Immature natural killer cell (primary cell): ENCODE measurements at places on chromosomes 11 and 22. TPM values are rescaled to one million over a fixed set of nuclear protein-coding genes. Genes with fewer than 3 reads are reported as not detected.
A peak's percentile ranks its signal among the peaks of the same experiment; 100 is the strongest.

DNA sequence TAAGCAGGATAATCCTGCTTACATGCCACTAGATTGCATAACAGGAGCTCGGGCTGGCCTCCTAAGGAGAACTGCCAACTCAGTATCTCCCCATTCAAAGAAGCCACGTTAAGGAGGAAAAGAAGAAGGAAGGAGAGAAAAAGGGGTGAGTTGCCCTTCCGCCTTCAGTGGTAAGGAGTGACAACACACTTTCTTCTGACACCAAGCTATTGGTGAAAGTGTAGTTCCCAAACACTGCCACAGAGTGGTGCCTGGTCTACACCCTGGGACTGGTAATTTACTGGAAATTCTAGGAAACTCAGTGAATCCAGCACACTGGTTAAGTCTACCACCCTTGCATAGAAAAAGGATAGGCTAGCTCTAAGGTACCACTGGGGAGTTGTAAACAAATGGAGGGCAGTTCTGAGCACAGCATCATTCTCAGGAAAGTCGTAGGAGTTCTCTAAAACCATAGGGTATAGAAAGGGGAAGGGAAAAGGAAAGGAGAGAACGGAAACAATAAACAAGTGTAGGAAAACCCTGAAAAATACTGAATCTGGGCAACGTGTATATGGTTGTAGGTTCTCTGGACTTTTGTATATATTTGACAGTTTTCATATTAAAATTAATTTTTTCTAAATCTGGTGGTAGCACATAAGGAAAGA is 58.2 kb downstream of the RRAS2 start:
- peak; percentile 69 for DNase-seq

- DNase-seq = peak; percentile 64
Observed at GRCh38 chr22:22818861-22819855, 68.5 kb upstream of the IGLL5 start.

- peak; percentile 28 for DNase-seq
Observed at GRCh38 chr11:46099963-46100316, 21.3 kb downstream of the PHF21A start.

DNA sequence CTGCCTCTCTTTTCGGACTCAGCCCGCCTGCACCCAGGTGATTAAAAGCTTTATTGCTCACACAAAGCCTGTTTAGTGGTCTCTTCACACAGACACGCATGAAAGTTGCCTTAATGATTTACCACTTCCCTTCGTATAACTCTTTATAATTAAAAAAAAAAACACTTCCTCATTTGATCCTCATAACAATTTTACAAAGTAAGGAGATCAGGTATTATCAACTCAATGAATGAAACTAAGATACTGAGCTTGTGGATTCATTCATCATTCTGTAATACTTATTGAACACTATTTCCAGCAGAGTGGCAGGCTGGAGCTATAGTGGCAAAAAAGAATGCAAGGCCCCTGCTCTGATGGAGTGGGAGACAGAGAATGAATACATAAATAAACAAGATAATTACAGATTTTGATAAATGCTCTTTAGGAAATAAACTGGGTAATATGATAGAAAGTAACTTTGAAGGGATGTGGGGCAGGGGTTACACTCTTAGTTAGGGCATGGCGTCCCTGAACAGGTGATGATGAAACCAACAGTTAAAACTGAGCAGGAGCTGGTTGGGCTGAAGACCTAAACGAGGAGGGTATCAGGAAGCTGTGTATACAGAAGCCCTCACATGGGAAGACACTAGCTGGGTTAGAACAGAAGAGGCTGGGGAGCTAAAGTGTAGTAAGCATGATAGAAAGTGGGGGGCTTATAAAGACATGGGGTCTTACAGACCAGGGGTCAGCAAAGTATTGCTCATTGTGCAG is 5.4 kb upstream of the CRTAM start:
- DNase-seq = no peak

- no peak for DNase-seq
Observed at GRCh38 chr11:64492561-64492960, 98.5 kb upstream of the SLC22A12 start.

DNA sequence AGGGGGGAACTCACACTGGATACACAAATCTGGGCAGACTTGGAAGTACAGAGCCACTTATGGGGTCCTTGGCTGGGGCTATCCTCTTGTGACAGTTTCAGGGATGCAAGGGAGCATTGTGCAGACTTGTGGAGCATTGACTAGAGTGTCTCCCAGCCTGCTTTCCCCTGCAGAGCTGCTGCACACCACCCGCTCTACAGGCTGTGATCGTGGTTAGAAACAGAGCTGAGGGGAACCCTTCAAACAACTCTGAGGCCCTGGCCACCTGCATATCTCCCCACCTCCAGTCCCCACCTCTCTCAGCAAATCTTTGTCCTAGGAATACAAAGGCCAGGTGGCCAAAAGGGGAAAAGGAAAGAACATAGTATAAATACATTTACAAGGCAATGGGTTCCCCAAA is 64.7 kb downstream of the NRXN2 start:
- DNase-seq = no peak

GRCh38 chr11:62556875-62557631 is 10.4 kb upstream of the AHNAK start:
- DNase-seq = peak; percentile 84

- no peak for DNase-seq
Observed at GRCh38 chr22:41917903-41918791, 3.3 kb upstream of the SHISA8 start.

DNA sequence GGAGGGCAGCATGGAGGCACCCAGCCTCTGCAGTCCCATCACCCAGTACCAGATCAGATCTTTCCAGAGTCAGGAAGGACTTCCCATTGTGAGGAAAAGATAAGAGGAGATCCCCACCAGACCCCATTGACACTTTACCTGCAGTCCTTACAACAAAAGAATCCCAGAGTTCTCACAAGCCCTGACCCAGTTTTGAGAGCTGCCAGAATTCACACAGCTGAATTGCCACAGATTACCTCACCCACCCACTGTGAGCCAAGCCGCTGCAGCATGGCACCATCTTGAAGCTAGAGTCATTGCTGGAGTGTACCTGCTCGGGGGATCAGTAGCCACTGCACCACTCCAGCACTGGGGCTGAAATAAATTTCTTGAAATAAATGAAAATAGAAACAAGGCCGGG is 91.8 kb upstream of the UBASH3B start:
- no peak for DNase-seq

GRCh38 chr11:125155100-125155444 is 9.5 kb upstream of the PKNOX2 start:
- DNase-seq = no peak

The LRRC55 gene
- polyA plus RNA-seq = not detected

The OR51E1 gene
- polyA plus RNA-seq = not detected

The APOL6 gene
- 45.8 TPM for polyA plus RNA-seq

The MOV10L1 gene
- not detected for polyA plus RNA-seq

The TENM4 gene
- not detected for polyA plus RNA-seq
